NCI-H2227 treated with DMSO at 0.1 percent for 48 hours (cell line): ENCODE measurements at places on chromosomes 1 and 21.

GRCh38 chr1:3651930-3652547 lies at the start of gene TP73:
Gene TP73 (plus strand): TSS chr1:3652516. CDS start chr1:3682366, 29,850 bp downstream.
- DNase-seq, result no peak

GRCh38 chr1:67647036-67647798 lies 37.8 kb upstream of the GADD45A start:
- DNase-seq, result peak; percentile 30

DNA sequence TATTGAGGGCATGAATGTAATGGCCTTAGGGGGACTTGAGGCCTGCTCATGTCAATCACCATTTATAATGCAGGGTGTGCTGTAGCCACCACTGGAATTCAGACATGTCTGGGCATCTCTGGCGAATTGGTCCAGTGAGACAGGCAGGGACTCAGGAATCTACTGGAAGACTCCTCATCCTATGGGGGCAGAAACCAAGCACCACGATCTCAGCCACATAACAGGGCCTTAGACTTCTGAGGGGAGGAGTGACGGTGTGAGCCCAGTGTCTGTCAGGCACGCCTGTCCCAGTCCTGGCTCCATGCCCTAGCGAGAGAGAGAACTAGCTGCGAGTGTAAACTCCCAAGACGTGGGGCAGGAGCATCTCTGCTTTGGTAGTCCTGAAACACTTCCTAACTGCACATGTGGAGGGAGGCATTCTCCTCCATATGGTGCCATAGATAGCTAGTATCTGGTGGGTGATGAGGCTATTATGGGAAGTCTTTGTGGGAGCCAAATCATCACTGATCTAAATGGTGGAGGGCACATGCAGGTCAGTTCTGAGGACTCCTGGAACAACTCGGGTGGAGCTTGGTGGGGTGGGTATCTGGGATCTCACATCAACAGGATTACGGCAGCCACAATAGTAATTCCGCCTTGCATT lies 29.8 kb upstream of the KIAA0040 start:
- no peak for DNase-seq

DNA sequence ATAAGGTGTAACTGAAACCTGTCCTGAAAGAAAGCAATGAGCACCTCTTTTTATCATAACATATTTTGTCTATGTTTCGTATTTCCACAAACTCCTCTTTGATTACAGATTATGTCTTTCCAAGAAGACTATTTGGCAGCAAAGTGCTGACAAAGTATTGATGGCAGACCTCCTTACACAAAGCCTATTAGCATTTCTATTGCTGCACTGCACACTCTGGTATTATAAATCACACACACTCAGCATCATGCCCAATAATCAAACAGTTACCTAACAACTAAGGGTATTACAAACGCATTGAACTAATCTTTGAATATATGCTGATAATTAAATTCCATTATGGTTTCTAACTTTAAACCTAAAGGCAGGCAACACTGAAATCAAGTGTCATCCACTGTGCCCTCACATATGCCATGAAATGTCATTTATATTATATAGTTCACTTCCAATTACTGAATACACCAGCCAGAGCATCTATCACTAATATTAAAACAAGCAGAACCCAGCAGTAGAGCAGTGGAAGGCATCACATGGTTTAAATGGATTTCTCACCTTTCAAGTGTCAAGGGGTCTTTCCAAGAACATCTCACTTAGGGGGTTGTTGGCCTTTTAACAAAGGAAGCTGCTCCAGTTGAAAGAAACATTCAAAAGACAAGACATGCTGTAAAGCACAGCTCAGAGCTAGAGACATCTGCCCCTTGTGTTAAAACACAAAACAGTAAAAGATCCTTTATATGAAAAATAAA lies 239.1 kb downstream of the RERE start:
- peak; percentile 34 for DNase-seq

- DNase-seq, result no peak
Observed at GRCh38 chr1:32536764-32537163, 2.5 kb upstream of the ZBTB8A start.

GRCh38 chr1:153538315-153538821 lies 2.4 kb downstream of the S100A5 start:
- DNase-seq, result no peak

DNA sequence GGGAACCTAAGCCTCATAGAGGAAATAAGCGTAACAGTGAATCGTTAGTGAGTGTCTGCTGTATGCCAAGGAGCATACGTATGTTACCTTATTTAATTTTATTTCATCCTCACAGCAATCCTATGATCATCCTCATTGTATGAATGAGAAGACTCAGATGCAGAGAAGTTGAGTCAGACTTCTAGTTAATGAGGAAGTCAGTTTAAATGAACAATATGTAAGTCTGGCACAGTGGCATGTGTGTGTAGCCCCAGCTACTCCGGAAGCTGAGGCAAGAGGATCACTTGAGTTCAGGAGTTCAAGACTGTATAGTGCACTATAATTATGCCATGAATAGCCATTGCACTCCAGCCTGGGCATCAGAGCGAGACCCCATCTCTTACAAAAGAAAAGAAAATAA lies 148.0 kb downstream of the ZZZ3 start:
- no peak for DNase-seq

DNA sequence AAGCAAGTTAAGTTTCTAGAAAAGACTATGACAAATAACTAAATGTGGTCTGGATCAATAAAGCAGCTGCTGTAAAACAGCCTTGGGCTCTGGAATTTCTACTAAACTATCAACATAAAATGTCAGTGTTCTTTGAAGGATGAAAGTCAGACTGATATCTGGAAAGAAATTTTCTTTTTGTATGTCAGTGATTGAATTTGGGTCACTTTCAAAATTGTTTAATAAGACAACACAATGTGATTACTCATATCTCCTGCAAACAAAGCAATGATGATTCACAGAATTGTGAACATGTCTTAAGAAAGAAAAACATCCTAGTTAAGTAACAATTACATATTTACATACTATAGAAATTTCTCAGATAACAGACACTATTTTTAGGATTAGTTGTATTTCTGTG lies 826.4 kb downstream of the PLA2G4A start:
- DNase-seq, result no peak

GRCh38 chr21:25390701-25391100 lies 216.6 kb downstream of the MRPL39 start:
- DNase-seq, result no peak

GRCh38 chr1:27144049-27144748 lies 10.7 kb downstream of the SLC9A1 start:
- peak; percentile 34 for DNase-seq

DNA sequence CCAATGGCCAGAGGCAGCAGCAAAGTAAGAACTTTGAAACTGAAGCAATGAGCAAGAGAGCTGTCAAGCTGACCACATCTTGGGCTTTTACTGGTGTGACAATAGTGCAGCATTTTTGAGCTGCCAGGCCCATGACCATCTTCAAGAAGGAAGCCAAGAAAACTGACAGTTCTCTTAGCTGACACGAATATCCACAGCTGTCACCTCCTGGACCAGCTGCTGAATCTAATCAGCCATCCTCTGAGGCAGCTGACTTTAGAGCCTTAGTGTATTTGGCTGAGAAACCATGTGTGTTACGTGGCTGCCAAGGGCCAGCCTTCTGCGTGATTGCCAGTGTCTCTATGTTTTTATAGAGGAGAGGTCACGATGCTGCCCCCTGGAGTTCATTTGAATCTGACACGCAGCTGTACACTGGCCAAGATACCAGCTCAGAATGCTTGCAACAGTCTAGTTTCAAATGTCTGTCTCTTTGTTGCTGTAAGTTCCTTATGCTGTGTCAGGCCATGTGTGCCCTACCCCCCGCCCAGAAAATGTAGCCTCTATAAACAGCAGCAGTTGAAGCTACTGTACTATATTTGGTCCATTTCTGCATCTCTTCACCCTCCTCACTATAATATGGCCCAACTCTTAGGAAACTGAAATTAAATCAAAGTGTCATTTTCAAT lies 39.7 kb downstream of the PALMD start:
- DNase-seq, result no peak

GRCh38 chr1:38608202-38608864 lies 251.2 kb downstream of the RRAGC start:
- DNase-seq, result no peak

- no peak for DNase-seq
Observed at GRCh38 chr1:87805666-87806378, 477.1 kb downstream of the LMO4 start.

- no peak for DNase-seq
Observed at GRCh38 chr1:231215681-231216385, 25.2 kb upstream of the GNPAT start.

DNA sequence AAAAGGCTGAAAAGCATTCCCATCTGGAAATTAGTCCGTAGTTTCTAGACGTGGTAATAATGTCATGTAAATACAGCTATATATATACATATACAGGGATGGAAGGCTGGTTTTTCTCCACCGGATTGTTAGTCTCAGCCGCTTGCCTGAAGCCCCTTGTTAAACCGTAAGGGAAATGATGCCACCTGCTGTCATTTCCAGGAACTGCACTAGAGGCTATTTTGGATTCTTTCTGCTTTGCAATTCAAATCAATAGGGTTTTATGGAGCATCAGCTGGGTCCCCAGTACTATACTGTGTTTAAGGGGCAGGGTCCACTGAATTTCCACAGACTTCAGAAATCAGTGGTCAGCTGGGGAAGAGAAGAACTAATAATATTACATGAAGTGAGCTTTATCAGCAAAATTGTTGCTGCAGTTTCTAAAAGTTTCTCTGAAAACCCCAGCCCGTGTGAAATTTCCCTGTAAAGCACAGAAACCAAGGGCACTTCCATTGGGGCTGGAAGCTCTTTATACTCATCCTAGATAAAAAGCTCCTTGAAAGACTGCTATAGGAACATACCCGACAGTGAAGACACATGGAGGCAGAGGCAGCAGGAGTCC lies 33.8 kb upstream of the MPZL1 start:
- peak; percentile 81 for DNase-seq

- no peak for DNase-seq
Observed at GRCh38 chr1:207218512-207219362, 102.7 kb upstream of the CD55 start.
